ENCODE measurements at places on chromosomes 7 and 10. TPM values are rescaled to one million over a fixed set of nuclear protein-coding genes. Genes with fewer than 3 reads are reported as not detected.

Gene BAIAP2L1
- 9.6 TPM for polyA plus RNA-seq

- no peak for DNase-seq
Measured at GRCh38 chr10:132007681-132008080, 26.0 kb upstream of the BNIP3 start.

DNA sequence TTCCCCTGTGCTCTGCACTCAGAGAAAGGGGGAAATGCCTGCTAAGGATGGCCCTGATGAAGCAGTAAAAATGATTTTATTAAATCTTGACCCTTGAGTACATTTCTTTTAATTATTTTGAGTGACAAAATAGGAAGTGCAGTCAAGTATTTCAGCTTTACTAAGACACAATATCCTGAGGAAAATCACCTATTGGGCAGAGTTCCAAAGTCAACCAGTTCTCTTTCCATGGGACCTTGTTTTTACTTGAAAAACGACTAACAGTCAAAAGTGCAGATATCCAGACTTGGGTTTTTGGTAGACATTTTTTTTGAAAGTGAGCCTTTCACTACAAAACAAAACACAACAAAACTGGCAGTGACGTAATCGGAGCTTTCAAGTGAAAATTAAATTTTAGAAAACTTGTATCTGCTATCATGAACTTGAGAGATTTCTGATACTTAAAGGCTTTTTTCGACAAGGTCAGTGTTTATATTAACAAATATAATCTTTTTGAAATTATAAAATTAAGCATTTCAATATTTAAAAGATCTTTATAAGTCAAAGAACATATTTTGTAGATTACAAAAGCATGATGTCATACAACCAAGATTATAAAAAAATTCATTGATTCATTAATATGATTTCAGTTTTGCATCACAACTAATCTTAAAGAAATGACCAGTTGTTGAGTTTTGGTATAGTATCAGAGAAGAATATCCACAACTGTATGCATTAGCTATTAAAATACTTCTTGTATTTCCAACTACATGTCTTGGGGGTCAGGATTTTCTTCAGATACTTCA is 513.8 kb upstream of the AKR1E2 start:
- DNase-seq, result no peak

DNA sequence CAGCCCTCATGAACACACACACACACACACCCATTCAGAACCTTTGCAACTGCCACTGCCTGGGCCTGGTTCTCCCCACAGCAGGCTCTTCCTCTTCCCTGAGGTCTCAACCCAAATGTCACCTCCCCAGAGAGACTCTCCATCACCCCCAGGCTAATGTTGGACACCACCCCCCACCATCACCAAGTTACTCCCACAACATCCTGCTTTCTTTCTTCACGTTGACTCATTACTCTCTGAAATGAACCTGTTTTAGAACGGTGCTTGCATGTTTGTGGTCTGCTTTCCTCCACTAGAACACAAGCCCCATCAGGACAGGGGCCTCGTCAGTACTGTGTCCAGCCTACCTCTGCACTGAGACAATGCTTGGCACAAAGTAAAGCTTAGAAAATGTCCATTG is 16.0 kb downstream of the AFAP1L2 start:
- no peak for DNase-seq

- no peak for DNase-seq
Measured at GRCh38 chr7:88614736-88615135, 144.8 kb upstream of the ZNF804B start.

DNA sequence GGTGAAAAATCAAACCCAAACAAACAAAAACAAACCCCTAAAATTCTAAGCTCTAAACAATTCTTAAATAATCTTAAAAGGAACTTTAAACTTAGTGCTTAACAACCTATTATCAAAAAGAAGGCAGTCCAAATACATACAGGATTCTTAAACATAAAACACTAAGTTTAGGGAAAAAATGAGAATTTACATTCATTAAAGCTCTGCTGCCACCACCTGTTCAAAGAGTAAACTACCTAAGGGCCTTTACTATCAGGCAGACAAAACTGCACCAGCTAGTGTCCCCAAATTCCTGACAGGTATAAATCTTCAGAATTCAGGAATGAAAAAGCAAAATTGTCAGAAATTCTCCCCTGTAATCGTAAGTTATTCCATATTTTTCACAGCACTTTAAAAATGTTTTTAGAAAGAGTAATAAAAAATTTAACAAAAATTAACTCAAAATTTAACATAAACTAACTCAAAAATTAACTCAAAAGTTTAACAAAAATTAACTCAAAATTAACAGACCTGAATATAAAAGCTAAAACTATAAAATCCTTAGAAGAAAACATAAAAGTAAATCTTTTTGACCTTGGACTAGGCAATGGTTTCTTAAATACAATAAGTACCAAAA is 55.1 kb downstream of the PDZD8 start:
- no peak for DNase-seq

DNA sequence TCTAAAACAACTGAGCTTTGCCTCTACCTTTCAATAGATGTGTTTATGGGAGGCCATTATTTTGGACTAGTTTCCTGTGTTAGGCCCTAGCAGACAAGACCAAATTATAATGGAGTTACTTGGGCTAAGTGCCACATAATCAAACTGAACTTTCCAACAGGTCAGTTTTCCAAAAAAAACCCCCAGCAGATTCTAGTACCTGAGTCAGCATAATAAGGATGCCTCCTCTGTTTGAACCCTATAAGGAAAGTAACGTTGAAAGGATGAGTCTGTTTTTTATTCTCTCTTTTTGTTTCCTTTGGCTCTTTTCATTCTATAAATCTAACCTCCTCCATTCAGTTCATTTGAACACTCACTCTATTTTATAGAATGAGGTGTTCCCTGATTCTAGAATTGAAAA is 148.1 kb upstream of the FAM3C start:
- no peak for DNase-seq

All from kidney (tissue), 22 donors.